T1000 (cell line): ENCODE measurements at places on chromosomes 12 and 14.

DNA sequence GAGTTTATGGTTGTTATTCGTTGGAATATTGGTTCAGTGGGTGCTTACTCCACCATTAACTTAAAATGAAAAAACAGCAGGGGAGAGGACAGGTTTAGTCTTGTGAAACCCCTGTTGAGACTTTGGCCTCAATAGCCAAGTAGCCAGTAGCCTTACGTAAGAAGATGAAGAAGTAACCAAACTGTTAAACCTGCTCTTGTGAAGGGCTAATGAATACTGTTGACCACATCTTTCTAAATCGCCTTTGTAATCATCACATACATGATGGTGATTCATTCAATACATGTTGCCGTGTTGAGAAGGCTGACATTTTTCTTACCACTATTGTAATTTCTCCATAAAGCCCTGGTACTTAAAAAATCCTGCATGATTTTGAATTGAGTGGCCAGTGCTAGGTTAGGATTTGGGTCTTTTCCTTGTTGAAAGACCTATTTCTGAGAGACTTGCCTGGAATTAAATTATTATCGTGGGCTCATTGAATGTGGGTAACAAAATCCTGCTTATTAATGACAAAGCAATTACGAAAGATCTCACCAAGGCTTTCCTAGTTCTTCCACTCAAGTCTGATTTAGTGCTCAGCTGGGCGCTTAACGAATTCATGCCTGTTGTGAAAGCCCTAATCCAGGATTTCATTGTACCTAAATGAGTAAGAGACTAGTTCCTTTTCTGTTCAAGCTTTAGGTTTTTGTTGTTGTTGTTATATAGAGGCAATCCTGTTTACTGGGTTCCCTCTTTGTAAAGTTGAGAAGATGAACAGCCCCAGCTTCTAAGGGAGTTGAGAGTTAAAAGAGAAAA is 333.1 kb downstream of the FUT8 start:
- DNase-seq: no peak

GRCh38 chr12:104276273-104277131 is 27.0 kb upstream of the EID3 start:
- no peak for DNase-seq

DNA sequence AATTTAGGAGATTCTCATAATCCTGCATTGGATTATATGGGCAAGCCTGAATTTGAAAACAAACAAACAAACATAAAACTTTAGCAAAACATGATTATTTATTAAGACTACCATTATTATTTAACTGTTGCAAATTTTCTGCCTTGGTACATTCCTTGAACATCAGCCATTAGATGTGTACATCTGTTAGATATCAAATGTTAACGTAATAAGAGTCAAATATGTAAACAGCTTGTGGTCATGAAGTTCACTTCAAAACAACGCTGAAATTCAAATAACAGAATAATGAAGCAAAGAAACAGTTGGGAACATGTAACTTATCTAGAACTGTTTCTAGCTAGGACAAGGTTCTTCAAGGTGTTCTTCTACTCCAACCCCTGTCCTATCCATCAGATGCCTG is 14.3 kb upstream of the TMX1 start:
- DNase-seq: no peak

DNA sequence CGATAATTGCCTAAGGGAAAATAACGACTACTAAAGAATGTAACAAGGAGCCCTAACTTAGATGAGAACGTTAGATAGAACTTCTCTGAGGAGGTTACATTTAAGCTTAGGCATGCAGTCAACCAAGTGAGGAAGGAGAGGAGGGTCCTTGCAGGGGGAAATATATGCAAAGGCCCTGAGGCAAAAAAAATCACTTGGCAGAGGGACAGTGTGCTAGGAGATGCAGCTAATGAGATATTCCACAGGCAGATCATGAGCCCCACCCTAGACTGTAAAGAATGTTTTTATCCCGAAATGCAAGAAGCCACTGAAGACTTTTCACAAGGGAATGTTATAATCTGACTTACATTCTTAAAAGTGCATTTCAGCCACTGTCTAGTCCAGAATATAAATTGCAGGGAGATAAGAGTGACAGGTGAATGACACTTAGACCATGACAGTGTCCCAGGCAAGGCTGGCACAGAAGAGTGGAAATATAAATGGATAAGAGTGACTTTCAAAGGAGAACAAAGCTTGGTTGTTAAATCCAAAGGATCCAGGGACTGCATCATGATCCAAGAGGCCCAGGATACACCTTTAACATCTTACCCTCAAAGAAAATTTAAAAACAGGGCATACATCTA is 61.0 kb downstream of the PPM1H start:
- DNase-seq: no peak

GRCh38 chr14:79175671-79176070 is 1005.5 kb downstream of the NRXN3 start:
- no peak for DNase-seq
